ENCODE measurements at places on chromosomes 2 and 18.
A peak's percentile ranks its signal among the peaks of the same experiment; 100 is the strongest.

DNA sequence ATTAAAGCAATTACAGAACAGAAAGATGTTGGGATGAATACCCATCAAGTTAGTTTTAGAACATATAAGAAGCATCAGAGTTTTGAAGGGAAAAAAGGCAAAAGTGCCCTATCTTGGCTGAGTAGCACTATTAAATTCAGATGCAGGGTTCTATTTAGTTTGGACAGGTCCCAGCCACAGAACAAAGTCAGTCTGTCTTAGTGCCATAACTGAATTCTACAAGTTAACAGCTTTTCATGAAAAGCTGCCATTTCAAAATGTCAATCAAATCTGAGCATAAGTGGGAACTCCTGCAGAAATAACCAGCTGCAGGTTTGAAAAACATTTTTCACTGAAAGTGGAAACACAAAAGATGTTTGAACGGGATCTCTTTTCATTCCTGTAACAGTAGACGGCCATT, 160.4 kb downstream of the SRBD1 start:
- no peak for DNase-seq

GRCh38 chr2:118539290-118539689, 308.2 kb downstream of the EN1 start:
- no peak for DNase-seq

DNA sequence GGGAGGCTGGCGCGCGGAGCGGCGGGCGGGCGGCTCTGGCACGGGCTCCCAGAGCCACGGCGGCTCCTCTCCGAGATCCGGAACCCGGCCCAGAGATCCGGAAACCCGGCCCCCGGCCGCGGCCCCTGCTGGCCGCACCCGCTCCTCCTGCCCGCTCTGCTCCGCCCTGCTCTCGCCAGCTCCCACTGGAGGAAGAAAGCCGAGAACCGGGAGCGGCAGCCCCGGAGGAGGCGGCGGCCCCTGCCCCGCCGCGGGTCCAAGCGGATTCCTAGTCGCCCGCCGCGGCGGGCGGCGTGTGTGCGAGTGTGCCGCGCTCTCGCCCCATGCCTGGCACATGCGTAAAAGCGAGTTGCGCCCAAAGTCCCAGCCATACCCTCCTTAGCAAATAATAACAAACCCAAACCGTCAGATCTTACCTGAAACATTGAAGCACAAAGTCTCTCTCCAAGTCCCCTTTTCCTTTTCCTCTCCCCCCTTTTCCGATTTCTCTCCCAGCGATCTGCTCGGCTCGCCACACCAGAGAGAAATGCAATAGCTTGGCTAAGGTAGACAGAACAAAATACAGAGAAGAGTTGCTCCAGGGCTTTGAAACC, 108.7 kb upstream of the KCTD1 start:
- DNase-seq: peak; percentile 79

DNA sequence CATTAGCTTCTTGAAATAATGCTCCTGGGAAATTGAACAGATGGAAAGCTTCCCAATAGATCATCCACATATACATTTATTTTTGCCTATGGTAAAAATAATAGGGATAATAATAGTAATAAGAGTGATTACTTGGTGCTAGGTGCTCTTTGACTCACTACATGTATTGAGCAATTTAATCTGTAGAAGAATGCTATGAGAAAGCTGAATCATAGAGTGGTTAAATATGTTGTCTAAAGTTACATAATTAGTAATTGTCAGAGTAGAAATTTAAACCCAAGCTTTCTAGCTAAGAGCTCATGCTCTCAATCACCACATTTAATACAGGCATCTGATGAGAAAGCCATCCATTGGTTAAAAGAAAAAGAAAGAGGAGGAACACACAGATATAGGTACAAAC, 590.5 kb upstream of the SLC8A1 start:
- DNase-seq: no peak

- no peak for DNase-seq
Observed at GRCh38 chr2:232609607-232610006, 23.8 kb upstream of the EFHD1 start.

GRCh38 chr2:173934895-173935294, 30.3 kb downstream of the SP3 start:
- DNase-seq: no peak

DNA sequence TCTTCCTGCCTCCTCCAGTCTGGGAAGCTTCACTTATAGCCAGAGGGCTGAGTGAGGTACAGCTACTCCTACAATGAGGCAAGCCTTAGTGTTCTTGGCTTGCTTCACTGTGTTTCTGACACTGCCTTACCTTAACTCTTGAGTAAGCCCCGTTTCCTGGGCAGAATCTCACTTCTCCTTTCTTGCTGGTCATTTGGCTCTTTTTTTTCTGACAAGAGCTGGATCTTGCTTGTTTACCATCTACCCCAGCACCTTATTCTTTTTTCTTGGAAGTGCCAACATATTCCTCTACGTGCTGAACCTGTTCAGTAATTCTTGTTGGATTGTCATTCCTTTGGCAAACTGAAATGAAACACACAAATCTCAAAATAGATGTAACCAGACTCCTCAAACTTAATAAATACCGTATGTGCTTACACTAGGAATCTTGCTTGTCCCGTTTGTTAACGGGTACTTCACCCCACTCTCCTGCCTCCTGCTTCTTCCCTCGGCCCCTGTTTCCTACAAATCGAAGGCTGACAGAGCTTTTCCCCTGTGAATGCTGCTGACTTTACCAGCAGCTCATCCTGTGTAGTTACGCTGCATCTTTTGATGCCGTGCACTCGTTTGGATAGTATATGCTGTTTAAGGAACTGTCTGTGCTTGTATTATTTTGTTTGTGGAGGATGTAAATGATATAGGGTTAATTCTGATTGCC, 132.2 kb downstream of the FMNL2 start:
- no peak for DNase-seq

All from nephron progenitor cell (in vitro differentiated cells).